ENCODE measurements at places on chromosomes 3 and 15.

GRCh38 chr3:7913283-7913682, 588.3 kb upstream of the LMCD1 start:
- no peak for DNase-seq

- DNase-seq: no peak
Measured at GRCh38 chr15:59764775-59765174, 75.7 kb upstream of the BNIP2 start.

- DNase-seq: no peak
Measured at GRCh38 chr15:65408324-65409035, 14.3 kb downstream of the IGDCC4 start.

DNA sequence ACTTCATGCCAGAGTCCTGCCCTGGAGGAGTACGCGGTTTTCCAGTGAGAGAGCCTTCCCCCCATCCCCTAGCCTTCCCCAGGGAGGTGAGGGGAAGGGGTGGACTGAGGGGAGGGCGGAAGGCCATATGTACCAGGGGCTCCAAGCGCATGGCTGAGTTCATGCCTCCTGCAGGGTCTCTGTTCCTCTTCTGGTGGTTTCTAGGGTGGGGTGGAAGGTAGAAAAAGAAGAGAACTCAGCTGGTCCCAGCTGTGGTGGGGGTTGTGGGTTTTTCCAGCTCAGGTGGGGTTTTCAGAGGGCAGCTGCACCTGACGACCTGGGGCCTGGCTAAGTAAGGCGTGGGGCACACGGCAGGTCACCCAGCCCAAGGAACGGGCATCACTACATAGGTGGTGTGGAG, 10.7 kb upstream of the IQSEC1 start:
- no peak for DNase-seq

DNA sequence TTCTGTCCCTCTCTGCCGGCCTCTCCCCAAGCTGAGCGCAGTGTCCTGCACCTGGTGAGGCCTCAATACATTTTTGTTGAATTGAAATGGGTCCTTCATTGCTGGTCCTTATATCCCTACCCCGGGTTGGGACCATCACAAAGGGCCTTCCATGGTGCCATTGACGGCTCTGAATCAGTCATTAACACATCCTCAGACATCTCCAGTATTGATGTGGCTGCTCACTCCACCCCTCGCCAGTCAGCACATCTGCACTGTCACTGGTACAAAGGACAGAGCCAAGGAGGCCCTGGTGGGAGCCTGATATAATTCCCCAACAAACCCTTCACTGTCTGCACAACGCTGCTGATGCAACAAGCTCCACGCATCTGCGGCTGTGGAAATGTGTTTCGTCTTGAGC, 191.6 kb upstream of the TOPAZ1 start:
- no peak for DNase-seq

DNA sequence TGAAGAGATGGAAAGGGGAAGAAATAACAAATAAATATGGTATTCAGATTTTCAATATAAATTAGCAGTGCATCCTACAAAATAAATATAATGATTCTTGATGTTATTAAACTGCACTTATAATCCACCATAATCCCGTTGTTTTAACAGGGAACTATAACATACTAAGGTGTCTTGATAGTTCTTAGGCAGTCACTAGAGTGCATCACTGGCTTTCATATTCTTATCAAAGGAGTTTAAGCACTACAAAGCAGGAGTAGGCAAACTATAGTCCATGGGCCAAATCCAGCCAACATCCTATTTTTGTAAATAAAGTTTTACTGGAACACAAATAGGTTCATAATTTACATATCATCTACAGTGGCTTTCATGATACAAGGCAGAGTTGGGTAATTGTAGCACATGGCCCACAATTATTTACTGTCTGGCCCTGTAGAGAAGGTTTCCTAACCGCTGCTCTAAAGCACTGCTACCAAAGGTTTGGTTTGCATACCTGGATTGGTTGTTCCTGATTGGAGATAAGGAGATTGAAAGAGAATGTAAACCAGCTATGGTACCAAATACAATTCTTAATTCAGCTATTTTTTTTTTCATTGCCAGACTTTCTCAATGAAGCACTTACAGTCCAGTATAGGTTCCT, 104.3 kb downstream of the ZNF280D start:
- DNase-seq: no peak

DNA sequence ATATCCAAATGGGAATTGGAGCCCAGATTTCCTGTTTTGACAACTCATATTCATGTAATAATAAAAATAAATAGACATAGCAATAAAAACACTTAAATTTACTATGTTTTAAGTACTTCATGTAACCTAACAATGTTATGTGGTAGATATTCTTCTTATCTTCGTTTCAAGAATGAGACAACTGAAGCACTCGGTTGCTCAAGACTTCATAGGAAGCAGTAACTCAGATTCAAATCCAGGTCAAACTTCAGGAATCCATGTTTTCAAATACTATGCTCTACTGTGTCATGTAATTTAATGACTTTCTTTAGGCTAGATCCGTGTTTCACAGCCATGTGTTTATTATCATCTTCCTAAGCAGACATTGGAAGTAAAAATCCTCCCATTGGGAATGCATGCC, 492.2 kb downstream of the CNTN3 start:
- DNase-seq: no peak

DNA sequence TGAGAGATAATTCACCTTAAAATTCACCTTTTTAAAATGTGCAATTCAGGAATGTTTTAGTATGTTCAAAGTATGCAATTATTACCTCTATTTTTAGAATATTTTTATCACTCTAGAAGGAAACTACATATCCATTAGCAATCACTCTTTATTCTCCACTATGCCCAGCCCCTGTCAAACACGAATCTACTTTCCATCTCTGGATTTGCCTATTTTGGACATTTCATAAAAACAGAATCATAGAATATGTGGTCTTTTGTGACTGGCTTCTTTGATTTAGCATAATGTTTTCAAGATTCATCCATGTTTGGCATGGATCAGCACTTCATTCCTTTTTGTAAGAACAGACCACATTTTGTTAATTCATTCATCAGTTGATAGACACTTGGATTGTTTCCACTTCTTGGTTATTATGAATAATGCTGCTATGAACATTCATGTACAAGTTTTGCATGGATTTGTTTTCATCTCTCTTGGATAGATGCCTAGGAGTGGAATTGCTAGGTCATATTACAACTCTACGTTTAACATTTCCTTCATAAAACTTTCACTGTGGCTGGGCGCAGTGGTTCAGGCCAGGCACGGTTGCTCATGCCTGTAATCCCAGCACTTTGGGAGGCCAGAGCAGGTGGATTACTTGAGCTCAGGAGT, 12.7 kb downstream of the HMCES start:
- no peak for DNase-seq

GRCh38 chr3:46440531-46441294, 24.0 kb downstream of the LTF start:
- no peak for DNase-seq

- no peak for DNase-seq
Measured at GRCh38 chr3:42184651-42185443, 81.1 kb downstream of the CCK start.

- no peak for DNase-seq
Measured at GRCh38 chr3:64816355-64816754, 128.6 kb upstream of the ADAMTS9 start.

DNA sequence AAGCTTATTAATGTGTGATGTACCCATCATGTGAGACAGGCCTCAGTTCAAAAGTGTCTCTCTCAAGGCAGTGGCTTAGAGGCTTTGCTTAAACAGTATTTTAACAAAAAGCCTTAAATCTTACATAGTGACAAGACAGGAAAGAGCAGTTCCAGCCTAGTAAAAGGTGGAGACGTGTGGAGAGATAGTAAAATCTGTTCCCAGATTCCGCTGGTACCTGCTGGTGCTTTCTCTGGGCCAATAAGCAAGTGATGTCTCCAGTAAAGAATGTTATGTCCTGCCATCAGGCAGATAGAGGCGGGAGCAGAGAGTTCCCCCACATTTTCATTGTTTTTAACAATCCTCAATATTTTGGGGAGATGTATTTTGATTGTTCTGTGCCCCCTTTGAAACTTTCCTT, 135.0 kb downstream of the VPS8 start:
- no peak for DNase-seq

GRCh38 chr3:64593350-64593749, 94.5 kb downstream of the ADAMTS9 start:
- no peak for DNase-seq

- no peak for DNase-seq
Measured at GRCh38 chr3:39754549-39754948, 54.9 kb upstream of the MYRIP start.

Data from stimulated activated CD4-positive, alpha-beta T cell treated with anti-CD3 and anti-CD28 coated beads, Interleukin-1b, Interleukin-23, amount 100 ng/mL, for 1 hour (primary cell).